ENCODE measurements at places on chromosomes 2 and 18. TPM values are rescaled to one million over a fixed set of nuclear protein-coding genes. Genes with fewer than 3 reads are reported as not detected.

Gene POTEI
- 0.03 TPM for polyA plus RNA-seq

Gene APCDD1
- 12.5 TPM for polyA plus RNA-seq

Gene INHA
- polyA plus RNA-seq, result 0.98 TPM

Gene CDK15
- polyA plus RNA-seq, result 0.07 TPM

Gene WDR7
- 5.0 TPM for polyA plus RNA-seq

Gene CCBE1
- 3.4 TPM for polyA plus RNA-seq

Gene IL36RN
- not detected for polyA plus RNA-seq

Gene ILKAP
- polyA plus RNA-seq, result 35.0 TPM

Gene MYO5B
- polyA plus RNA-seq, result 9.7 TPM

Gene PARD3B
- 2.4 TPM for polyA plus RNA-seq

Gene COLEC11
- polyA plus RNA-seq, result 3.7 TPM

Gene OTOS
- polyA plus RNA-seq, result not detected

Gene ANKRD36C
- polyA plus RNA-seq, result 5.5 TPM

Gene EPB41L3
- 42.4 TPM for polyA plus RNA-seq

Gene ATAD2B
- polyA plus RNA-seq, result 4.5 TPM

All from lung (tissue), 17 donors.